ENCODE measurements at places on chromosomes 1 and 21. TPM values are rescaled to one million over a fixed set of nuclear protein-coding genes. Genes with fewer than 3 reads are reported as not detected.

- DNase-seq = no peak
These were observed 74.0 kb upstream of the GALNT2 start for GRCh38 chr1:229993060-229993459.

GRCh38 chr1:66695116-66695515, 57.1 kb upstream of the DYNLT5 start:
- DNase-seq = no peak

GRCh38 chr1:90963236-90963635, 58.6 kb downstream of the ZNF644 start:
- DNase-seq = no peak

DNA sequence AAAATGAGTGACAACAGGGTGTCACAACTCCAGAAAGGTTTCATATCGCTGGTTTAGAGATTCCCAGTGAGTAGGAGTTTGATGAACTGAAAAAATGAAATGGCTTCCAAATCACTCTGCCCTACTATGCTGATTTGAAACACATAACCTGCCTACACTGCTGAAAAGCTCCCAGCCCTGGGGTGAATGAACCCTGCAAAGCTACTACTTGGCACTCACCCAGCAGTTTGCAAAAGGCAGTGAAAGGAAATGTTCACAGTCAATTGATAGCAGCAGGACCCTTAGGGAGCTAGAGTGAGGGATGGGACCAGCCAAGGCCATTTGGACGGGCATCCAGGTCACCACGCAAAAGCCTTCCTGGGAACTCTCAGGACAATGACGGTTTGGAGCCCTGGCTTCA, 44.4 kb upstream of the SRP9 start:
- DNase-seq = peak; percentile 44

- no peak for DNase-seq
These were observed 656 bp downstream of the SH2D2A start for GRCh38 chr1:156815961-156816422.

- DNase-seq = peak; percentile 98
These were observed at the start of gene EPHA2 for GRCh38 chr1:16155537-16156410. Gene EPHA2 (minus strand): TSS chr1:16156069. CDS start chr1:16155932, 137 bp downstream.

GRCh38 chr1:38222891-38223290, 176.3 kb upstream of the POU3F1 start:
- no peak for DNase-seq

GRCh38 chr1:16351456-16351993, 755 bp downstream of the FBXO42 start:
- peak; percentile 33 for DNase-seq

- DNase-seq = peak; percentile 45
These were observed 90.1 kb downstream of the TENT5C start for GRCh38 chr1:117695796-117696490.

GRCh38 chr1:21961799-21962198, 15.0 kb upstream of the CELA3B start:
- DNase-seq = no peak

GRCh38 chr1:44276901-44277300, 63.6 kb downstream of the DMAP1 start:
- no peak for DNase-seq

NBPF9 gene
- 36.0 TPM for total RNA-seq

LPAR3 gene
- total RNA-seq = 0.78 TPM

SELL gene
- 1.5 TPM for total RNA-seq

TBX19 gene
- total RNA-seq = 0.54 TPM

VAV3 gene
- 22.8 TPM for total RNA-seq

MARK1 gene
- total RNA-seq = 10.9 TPM

RAB13 gene
- 30.6 TPM for total RNA-seq

F5 gene
- 3.0 TPM for total RNA-seq
